NCI-H187 (cell line): ENCODE measurements at places on chromosomes 7 and 10.

- DNase-seq = no peak
Observed at GRCh38 chr7:16428672-16429071, 7.3 kb upstream of the CRPPA start.

- DNase-seq = no peak
Observed at GRCh38 chr7:84507529-84507928, 312.9 kb upstream of the SEMA3A start.

DNA sequence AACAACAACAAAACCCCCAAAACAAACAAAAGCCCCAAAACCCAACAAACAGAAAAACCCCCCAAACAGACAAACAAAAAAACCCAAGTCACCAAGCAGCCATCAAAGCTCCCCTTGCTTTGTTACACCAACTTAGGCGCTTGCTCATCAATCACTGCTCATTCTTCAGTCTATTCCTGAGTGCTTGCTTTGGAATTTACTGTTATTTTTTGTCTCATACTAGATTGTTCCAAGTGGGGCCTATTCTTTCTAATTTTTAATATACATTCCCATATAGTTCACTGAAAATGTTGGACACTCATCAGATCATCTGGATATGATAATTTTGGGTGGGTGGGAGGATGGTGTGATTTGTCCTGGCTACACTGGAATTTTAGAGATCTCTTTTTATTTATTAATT is 126.0 kb upstream of the JCAD start:
- no peak for DNase-seq

DNA sequence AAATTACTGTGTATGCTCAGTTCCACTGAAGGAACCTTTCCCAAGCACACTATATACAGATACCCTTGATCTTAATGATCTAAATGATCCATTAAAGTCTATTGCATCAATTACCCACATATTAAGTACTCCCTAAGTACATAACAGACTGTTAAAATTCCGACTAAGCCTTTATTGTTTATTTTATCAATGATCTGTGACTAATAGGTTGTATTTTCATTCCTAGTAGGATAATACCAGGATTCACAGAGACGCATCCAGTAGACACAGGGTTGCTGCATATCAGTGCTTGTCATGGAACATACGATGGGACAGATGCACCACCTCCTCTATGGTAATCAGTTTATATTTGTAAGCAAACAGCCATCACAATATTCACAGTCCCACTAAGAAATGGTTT is 159.6 kb upstream of the SLC26A5 start:
- DNase-seq = no peak

DNA sequence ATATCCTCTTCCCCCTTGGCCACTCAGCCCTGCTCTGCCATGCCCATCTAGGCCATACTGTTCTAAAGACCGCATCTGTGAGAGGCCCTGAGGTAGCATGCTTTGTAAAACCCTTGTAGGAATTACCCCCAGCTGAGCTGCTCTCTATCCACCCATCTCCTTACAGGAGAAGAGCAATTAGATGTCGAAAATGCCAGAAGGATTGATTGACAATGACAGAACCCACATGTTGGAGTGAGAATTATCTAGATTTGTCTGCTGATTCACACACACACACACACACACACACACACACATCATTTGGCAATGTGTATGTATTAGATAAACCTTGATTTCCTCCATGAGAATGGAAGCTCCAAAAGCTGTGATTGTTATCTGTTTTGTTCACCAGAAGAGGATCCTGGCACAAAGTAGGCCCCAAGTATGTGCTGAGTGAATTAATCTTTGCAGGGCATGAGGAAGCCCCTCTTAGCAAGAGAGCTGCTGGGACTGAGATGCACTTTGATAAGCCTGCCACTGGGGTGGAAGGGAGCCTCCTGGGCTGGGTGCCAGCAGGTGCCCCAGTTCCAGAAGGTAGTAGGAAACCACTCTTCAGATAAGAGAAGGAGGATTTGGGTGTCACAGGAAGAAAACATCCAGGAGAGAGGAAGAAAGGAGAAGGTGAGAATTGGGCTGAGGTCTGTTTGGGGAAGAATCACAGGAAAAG is 187.5 kb upstream of the ADO start:
- no peak for DNase-seq

- no peak for DNase-seq
Observed at GRCh38 chr7:139071680-139072079, 35.8 kb upstream of the ZC3HAV1L start.

DNA sequence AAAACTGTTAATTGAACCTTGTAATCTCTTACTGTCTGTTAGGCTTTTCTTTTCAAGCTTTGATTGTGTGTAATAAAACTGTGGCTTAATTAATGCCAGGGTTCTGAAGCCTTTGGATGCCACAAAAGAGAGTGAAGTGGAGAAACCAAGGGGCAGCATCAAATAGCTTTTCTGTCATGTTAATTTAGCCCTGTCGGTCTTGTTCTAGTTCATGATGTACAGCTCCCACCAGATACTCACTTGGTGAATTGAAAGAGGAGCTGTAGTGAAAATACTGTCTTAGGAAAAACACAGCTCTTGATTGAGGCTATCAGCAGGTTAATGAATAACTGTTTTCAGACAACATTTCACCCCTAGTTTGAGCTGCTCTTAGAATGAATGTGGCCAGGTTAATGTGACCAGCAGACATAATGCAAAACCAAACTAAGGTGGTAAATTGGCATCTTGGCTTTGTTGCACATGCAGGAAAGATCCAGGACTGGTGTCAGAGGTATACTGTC is 94.2 kb downstream of the POLL start:
- no peak for DNase-seq

DNA sequence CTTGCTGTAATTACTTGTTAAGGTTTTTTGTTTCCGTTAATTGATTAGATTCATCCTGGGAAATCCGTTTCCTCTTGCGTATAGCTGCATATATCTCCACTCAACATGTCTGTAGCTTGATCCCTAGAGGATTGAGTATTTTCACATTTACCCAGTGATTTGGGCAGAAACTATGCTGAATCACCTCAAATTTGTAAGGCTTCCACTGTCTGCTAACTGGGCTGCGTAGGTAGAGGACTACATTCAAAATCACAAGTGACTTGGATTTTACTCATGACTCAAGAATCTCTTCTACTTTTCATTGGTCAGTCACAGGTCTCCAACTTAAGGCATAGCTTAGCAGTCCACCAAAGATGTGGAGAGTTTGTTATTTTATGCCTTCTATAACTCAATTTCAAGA is 141.8 kb downstream of the POLR1F start:
- no peak for DNase-seq

- DNase-seq = no peak
Observed at GRCh38 chr10:87654212-87654611, 5.5 kb upstream of the PAPSS2 start.

GRCh38 chr7:154928136-154929005 is 74.6 kb downstream of the PAXIP1 start:
- peak; percentile 74 for DNase-seq

DNA sequence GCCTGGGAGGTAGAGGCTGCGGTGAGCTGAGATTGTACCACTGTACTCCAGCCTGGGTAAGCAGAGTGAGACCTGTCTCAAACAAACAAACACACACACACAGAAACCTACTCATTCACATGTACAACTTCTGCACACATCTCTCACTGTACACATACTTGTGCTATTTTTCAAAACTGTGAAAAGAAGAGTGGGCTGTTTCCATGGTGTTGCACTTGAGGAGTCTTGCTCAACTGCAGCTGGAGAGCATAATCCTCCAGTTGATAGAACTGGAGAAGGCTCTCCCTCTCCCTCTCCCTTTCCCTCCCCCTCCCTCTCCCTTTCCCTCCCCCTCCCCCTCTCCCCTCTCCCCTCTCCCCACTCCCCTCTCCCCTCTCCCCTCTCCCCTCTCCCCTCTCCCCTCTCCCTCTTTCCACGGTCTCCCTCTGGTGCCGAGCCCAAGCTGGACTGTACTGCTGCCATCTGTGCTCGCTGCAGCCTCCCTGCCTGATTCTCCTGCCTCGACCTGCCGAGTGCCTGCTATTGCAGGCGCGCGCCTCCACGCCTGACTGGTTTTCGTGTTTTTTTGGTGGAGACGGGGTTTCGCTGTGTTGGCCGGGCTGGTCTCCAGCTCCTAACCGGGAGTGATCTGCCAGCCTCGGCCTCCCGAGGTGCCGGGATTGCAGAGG is 43.7 kb upstream of the DLD start:
- peak; percentile 59 for DNase-seq

- DNase-seq = no peak
Observed at GRCh38 chr10:22833781-22834180, 94.1 kb upstream of the ARMC3 start.

DNA sequence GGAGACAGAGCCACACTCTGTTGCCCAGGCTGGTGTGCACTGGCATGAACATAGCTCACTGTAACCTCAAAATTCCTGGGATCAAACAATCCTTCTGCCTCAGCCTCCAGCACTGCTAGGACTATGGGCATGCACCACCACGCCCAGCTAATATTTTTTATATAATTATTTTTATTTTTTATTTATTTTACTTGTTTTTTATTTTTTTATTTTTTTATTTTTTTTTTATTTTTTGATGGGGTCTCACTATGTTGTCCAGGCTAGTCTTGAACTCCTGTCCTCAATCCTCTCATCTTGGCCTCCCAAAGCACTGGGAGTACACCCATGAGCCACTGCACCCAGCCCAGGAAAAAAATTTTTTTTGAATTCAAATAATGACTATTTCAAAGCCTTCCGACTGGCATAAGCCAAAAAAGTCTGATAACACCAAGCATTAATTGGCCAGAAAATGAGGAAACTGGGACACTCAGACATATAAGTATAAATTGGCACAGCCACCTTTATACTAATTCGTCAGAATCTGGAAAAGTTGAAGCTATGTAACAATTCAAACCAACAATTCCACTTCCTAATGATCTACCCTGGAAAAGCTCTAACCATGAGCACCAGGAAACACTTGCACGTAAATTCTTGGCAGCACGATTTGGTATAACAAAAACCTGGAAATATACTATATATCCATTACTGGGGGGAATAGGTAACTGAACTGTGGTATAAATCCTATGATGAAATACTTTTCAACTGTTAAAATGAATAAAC is 6.3 kb downstream of the ZC3HAV1 start:
- no peak for DNase-seq

DNA sequence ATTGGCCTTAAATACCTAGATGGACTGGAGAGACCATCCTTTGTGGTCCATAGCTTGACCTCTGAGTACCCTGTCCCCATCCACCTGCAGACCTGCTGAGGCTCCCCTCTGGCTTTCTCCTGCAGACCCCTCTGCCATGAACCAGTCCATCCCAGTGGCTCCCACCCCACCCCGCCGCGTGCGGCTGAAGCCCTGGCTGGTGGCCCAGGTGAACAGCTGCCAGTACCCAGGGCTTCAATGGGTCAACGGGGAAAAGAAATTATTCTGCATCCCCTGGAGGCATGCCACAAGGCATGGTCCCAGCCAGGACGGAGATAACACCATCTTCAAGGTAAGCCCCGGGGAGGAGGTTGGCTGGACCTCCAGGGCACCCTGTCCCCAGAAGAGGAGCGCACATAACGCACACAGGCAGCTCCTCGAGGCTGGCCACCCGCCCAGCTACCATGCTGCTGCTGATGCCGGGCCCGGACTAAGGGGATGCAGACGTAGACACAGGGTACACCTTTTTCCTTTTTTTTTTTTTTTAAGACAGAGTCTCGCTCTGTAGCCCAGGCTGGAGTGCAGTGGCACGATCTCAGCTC is 4.3 kb downstream of the IRF5 start:
- DNase-seq = no peak

GRCh38 chr10:71299071-71299785 is 19.8 kb upstream of the SLC29A3 start:
- DNase-seq = no peak

DNA sequence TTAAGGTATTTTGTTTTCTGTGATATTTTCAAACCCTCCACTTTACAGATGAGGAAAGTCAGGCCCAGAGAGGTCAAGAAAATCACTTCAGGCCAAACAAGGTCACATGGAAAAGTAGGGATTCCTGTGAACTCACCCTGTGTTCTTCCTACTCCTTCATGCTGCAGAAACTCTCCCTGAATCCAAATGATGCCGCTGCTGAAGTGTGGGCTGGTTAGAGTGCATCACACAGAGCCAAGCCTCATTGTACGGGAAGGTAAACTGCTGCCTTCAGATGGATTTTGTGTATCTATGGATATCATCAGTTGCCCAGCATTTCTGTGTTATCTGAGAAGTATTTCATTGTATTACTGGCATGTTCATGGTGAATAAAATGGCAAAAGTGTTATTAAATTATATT is 75.4 kb downstream of the NRG3 start:
- no peak for DNase-seq

DNA sequence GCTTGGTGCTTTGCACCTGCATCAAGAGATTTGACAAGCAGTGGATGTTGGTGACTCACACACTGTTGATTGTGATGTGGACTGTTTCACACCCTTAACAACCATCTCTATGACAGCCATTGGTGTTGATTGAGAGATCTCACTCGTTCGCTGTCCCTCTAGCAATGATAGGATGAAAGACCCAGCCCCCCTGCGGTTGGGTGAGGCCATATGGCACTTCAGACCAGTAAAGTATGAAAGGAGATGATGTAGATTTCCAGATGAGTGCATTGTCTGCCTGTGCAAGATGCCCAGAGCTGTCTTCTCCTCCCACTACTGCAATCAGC is 138.7 kb upstream of the PRR15 start:
- DNase-seq = no peak

DNA sequence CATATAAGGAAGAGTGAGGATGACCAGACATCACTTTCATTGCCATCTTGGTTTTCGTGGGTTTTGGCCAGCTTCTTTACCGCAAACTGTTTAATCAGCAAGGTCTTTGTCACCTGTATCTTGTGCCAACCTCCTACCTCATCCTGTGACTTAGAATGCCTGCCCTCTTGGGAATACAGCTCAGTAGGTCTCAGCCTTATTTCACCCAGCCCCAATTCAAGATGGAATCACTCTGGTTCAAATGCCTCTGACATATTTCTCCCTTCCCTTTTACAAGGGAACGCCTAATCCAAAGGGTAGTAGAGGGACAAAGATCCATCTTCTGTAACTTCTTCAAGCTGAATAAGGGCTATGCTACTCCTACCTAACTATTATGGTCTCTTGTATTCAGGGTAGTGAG is 4.7 kb upstream of the ERCC6 start:
- no peak for DNase-seq

DNA sequence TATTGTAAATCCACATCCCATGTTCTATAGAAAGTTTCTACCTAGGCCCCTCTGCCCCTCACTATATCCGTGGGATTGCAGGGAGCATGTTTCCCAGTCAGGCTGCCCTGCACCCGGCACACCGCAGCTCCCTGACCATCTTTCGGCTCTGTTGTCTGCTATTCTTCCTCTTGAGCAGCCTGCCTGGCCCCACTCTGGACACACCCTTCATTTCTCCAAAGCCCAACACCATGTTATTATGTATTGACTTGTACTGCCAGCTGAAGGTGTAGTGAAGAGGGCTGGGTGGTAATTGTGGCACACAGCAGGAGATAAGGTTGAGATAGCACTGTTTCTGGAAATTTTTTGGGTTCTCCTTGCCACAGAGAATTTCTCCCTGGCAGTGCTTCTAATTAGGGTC is 9.8 kb downstream of the LRMDA start:
- DNase-seq = no peak

DNA sequence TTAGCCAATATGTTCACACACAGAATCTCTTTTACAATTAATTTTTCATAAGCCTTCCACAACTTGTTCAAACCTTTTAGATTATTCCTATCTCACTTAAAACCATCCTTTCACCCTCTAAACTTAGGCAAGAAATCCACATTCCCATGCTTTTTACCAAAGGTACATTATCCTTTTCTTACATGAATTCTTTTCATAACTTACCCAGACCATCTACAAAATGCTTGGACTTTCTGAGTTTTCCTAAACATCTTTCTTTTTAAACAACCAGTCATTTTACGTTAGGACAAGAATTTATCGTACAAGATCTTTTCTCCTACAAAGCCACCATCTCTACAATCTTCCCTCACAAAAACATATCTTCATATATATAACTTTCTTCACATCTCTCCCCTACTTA is 18.8 kb upstream of the GARS1 start:
- no peak for DNase-seq
